ENCODE measurements at places on chromosomes 11 and 22.

DNA sequence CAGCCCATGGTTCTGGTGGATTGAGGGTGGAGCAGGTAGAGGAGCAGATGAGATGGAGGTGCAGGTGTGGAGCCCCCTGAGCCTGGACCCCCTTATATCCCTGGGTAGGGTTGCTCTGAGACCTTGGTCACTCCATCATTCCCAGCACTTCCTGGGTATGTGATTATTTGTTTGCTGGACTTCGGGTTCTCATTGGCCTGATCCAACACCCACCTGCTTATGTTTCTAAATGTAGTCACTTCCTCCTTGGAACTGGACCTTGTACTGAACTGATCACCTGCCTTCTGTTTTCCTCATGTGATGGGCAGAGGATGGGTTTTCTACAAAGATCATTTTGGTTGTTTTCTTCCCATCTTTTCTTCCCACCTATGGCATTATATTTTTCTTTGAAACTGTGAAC is at the start of gene KRTAP5-4:
KRTAP5-4 (minus strand) TSS at position 53 of the 400 bp plus-strand sequence; CDS start at position 8, 45 bp downstream.
- no peak for DNase-seq

- no peak for DNase-seq
Observed at GRCh38 chr11:75852406-75853017, 37.5 kb downstream of the UVRAG start.

DNA sequence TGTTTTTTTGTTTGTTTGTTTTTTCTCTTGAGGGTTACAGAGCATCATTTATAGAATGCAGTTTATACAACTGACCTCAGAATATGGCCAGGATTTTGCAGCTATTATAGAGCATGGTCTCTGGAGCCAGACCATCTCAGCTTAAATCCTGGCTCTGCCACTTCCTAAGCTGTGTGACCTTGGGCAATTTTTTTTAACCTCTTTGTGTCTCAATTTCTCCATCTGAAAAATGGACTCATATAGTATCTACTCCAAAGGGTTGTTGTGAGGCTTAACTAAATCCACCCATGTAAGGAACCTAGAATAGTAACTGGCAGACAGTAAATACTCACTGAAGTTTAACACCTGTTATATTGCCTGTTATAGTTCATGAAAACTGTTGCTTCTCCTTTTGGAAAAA is 8.3 kb upstream of the DGAT2 start:
- DNase-seq = no peak

DNA sequence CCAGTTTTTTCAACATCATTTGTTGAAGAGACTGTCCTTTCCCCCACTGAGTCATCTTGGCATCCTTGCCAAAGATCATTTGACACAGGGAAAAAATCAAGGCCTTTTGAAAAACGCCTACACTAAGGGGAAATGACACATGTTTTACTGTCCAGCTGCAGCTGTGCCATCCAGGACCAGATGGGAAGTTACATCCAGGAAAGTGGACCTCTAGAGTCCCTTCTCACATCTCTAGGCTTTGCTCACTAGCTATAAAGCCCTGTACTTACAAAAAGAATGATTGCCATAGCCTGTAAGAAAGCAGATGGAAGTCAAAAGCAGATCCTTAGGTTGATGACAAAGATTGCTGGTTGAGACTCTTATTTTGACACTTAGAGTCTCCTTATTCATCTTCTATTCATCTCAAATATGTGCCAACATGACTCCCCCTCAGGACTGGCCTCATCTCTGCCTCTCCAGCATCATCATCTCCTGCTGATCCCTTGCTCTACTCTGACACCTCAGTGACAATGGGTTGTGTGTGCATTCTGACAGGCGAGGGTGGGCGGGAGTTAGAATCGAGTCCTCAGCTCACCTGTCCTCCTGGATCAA is 22.8 kb downstream of the OSBP2 start:
- peak; percentile 54 for DNase-seq

- DNase-seq = no peak
Observed at GRCh38 chr11:117932947-117933346, 3.7 kb upstream of the TMPRSS13 start.

- peak; percentile 95 for DNase-seq
Observed at GRCh38 chr11:12167061-12168000, 56.9 kb downstream of the MICAL2 start.

- peak; percentile 23 for DNase-seq
Observed at GRCh38 chr11:70471254-70471653, 72.9 kb downstream of the CTTN start.

DNA sequence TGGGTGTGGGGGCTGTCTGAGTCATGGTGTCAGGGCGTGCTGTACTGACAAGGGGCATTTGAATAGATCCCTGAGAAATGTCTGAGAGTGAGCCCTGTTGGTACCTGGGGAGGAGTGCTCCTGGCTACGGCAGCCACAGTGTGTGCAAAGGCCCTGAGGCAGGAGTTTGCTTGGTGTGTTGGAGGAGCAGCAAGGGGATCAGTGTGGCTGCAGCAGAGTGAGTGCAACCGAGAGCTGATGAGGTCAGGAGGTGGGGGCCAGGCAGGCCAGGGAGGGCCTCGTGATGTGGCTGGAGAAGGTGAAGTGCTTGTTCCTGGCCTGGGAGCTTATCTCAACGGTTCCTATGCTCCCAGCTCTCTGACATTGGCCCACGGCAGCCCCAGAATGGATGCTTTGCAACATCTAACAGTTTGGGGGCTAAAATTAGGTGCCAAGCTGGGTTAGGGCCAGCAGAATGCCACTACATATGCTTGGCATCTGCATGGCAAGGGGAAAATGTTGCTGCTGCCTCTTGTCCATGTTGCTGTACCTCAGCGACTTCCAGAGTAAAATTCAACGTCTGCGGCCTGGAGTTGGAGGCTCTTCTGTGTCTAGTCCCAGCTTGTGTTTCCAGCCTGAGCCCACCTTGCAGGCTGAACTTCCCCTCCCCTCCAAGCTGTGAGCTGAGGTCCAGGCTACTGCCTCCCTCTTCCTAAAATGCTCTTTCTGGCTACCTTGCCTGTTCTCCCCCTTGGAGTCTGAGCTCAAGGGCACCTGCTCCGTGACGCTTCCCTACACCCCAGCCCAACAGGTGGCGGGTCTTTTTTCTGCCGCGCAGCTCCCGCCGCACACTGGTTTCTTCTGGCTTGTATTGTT is 48.2 kb upstream of the MYEOV start:
- no peak for DNase-seq

DNA sequence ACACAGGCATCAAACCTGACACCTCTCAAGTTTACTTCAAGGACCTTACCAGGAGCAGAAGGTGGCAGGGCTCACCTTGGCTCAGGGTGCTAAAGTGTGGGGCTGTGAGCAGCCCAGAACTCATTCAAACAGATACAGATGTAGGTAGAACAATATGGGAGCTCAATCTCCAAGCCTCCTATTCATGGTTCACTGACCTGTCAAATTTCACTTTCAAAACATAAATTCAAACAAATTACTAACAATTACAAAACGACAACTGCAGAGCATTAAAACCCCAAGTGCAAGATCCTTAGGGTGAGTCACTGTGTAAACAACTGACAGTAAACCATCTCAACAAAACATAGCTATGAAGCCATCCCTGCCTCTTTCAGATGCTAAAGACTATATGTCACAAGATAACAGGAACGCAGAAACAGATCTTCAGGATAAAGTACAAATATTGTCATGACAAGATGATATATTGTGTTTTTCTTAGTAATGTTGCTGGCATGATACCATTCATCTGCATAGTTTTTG is 303.5 kb upstream of the ANO3 start:
- DNase-seq = no peak

DNA sequence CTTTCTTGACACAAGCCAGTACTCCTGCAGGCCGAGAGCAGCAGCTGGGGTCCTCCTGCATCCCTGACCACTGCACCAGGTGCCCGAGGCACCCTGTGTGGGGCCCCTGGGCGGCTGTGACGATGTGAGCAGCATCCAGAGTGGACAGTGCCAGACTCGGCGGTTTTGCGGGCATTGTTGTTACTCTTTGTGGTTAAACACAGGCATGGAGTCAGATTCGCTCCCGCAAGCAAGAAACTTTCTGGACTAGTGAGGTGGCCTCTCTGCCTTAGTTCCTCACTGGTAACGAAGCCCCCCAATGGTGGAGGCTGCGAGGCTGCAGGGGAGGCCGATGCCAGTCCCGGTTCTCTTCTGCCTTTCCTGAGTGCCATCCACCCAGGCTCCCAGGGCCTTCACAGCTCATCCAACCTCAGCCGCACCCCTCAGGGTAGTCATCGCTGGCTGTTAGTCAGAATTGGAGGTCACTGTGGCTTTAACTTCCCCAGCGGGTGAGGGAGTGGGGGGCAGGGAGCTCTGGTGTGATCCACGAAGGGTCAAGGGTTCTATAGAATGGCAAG is 3.7 kb upstream of the CLDN5 start:
- no peak for DNase-seq

DNA sequence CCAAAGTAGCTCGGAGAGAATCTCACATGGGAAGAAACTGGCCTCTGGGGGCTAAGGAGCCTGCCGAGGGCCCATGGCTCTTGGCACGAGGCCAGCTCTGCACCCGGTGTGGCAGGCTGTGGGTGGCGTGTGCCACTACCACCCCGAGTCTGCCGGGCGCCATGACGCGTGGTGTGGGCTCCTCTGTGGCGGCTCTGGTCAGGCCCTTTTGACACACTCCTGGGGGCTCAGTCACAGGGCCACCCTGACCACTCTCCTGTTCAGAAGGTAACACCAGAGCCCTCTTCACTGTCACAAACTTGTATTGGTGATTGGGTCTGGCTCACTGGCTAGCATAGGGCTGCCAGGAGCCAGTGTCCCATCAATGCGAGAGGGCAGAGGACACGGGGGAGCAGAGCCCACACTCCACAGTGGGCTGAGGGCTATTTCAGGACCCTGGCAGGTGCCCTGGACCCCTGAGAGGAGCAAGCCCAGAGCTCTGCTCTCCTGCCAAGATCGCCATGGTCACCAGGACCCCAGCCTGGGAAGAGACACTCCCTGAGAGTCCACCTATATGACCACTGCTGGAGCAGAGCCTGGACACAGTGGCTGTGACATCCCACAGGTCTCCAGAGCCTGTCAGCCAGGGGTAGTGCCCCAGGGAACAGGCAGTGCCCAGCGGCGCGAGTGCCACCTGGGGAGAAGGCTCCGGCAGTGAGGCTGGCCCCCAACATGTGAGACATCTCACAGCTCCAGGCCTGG is 8.6 kb upstream of the PPM1F start:
- no peak for DNase-seq

DNA sequence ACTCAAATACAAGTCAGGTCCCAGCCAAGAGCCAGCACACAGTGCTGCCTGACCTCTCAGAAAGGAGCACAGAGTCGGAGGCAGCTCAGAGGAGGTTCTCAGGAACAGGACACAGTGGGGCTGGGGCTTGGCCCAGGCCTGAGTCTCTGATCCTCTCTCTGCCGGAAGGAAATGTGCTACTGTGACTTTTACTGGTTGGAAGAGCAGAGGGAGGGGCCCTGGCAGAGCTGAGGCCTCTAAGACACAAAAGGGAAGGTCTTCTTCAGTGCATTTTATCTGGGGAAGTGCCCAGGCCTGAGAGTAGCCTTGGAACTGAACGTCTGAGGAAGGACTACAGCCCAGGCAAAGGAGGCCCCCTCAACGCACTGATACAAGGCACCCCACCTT is 16.2 kb upstream of the CASTOR1 start:
- no peak for DNase-seq

DNA sequence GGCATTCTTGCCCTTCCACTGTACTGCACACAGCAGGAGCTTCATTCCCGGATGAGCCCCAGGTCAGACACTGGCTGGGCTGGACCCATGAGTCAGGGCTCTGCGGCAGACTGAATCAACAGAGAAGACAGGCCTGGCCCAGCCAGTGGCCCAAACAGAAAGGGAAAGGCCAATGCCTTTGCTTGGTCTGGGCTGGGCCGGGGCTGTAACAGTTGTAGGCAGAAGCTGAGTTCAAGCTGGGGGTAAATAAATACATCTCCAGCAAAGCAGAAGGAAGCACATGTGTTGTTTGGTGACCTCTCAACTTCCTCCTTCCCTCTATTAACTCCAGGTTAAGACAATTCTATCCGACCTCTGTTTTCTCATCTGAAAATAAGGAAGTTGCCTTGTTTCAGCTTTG is 1.8 kb upstream of the SMIM35 start:
- DNase-seq = no peak

GRCh38 chr22:33772745-33773144 is 147.5 kb downstream of the LARGE1 start:
- DNase-seq = no peak

DNA sequence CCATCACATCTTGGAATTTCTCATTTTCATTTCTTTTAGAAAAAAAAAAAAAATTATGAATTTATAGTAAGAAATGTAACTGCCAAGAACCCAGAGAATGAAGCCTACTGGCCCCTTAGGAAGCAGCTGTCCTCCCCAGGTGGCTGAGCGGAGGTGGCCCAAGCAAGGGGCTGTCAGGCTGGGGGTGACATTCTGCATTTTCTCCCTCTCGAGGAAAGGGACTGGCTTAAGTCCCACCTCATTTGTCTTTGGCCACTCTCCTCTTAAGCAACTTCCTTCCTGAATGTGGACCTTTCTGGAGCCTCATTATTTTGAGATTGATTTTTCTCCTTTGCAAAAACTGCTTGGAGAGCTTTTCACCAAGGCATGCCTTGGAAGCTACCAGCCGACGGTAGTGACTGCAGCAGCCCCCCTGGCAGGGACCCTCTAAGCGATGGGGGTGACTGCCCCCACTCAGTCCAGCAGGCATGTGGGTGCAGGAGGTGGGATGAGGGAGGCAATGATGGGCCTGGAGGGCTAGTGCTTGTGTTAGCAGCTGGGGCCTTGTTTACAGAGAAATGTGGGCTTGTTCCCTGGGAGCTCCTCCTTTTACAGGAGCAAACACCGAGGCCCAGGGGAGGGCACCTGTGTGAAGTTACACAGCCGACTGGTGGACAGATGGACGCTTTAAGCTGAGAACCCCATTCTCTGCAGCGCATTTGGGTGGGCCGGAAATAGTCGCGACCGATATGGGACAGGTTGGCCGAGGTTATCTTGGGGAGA is 111.7 kb downstream of the MORC2 start:
- no peak for DNase-seq

GRCh38 chr22:25112538-25113253 is 87.0 kb upstream of the CRYBB3 start:
- no peak for DNase-seq

DNA sequence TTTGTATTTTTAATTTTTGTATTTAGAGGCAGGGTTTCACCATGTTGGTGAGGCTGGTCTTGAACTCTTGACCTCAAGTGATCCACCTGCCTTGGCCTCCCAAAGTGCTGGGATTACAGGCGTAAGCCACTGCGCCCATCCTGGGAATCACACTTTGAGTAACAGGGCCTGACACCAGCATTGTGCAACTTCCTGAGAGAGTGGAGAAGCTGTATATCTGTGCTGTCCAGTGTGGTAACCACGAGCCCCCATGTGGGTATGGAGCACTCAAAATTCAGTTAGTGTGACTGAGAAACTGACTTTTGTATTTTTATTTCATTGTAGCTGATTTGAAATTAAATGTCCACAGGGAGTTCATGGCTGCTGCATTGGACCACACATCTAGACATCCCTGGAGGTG is 36.2 kb downstream of the MPPED1 start:
- no peak for DNase-seq

DNA sequence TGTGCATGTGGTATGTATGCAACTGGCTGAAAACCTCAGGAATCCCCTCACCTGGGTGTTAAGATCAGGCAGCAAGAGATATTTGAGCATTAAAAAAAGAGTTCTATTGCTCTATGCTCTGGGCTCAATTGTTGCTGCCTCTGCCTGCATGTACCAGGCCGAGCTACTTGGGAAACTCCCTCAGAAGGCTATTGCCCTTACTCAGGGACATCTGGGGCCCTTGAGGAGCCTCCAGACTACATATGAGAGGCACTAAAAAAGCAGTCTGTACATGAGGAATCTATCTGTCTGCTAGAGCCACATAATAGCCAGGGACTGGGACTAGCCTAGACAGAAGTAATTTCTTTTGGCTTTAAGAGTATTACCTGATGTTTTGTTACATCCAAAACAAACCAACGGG is 120.1 kb downstream of the SWAP70 start:
- DNase-seq = no peak
